ENCODE measurements at places on chromosomes 12 and 14.

GRCh38 chr14:92613008-92613658 lies 99.6 kb downstream of the RIN3 start:
- DNase-seq: peak; percentile 28

DNA sequence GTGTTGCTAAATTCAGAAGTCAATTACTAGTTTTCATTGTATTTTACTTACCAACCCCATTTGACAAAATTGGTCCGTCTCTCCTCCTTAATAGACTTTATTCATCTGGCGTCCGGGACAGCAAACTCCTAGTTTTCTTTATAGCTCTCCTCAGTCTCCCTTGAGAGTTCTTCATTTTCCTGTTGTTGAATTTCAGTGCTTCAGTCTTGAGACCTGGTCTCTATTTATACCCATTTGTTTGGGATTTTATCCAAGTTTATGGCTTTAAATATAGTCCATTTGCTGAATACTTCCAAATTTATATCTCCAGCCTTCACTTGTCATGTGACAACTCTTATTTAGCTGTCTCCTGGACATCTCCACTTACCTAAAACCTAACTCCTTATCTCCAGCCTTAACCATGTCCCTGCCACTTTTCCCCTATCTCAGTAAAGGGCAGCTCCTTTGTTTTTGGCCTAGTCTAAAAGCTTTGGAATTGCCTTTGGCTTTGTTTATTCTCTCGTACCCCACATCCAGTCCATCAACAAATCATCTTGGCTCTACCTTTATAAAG lies 23.5 kb downstream of the KTN1 start:
- no peak for DNase-seq

GRCh38 chr12:66240096-66240820 lies 51.2 kb downstream of the IRAK3 start:
- DNase-seq: no peak

DNA sequence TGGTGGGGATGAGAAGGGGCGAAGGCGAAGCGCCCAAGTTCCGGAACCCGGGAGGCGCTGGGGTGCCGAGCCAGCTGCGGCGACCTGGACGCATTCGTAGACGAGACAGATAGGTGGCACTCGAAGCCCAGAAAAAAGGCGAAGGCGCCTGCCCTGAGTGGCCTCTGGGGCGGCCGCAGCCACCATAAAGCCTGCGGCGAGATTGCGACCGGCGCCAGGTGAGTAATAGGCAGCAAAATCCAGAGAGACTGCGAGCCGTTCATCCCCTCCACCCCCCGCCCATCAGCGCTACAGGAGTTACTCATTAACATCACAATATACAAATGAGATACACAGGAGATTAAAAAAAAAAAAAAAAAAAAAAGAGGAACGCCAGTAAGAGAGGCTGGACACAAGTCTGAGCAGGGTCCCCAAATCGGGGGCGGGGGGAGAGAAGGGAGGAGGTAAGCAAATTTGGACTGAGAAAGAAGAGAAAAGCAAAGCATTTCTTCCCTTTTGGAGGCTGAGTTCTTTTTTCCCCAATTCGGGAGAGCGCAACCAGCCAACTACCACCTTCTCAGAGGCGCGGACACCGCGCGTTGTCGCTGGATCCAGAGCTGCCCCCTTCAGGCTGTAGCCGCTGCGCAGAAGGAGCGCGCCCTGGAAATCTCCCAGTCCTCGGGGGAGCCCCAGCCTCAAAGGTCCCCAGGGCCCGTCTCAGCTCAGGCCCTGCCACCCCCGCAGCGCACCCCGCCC lies 15.7 kb downstream of the TBX3 start:
- no peak for DNase-seq

- no peak for DNase-seq
These were observed 227.4 kb downstream of the NEDD1 start for GRCh38 chr12:97134495-97134894.

DNA sequence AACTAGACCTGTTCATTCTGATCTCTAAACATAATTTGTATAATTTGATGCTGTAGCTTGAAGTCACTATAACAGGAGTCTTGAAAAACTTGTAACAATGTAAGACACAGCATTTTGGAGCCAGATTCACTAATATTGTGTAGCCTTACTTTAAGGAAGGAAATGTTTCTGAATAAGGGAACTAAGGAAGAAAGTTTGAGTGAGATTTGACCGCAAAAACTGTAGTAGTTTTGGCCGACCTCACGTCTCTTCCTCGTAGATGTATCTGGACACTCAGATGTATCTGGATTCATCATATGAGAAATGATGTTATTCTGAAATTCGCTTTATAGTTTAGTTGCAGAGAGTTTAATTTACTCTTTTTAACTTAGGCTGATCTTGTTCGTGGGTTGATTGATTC lies 13.9 kb upstream of the DNAH10 start:
- no peak for DNase-seq

DNA sequence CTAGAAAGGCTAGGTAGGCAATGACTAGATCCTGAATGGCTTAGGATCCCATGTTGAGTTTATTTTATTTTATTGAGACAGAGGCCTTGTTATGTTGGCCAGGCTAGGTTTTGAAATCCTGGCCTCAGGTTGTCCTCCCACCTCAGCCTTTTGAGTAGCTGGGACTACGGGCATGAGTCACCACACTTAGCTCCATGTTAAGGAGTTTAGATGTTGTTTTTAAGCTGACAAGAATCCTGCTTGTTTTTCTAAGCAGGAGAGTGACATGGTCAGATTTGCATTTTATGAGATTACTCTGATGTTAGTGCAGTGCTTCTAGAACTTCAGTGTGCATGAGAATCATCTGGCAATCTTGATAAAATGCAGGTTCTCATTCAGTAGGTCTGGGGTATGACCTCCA lies 14.5 kb downstream of the CCDC198 start:
- DNase-seq: no peak

- no peak for DNase-seq
These were observed 3.1 kb upstream of the WDR89 start for GRCh38 chr14:63644741-63645140.

DNA sequence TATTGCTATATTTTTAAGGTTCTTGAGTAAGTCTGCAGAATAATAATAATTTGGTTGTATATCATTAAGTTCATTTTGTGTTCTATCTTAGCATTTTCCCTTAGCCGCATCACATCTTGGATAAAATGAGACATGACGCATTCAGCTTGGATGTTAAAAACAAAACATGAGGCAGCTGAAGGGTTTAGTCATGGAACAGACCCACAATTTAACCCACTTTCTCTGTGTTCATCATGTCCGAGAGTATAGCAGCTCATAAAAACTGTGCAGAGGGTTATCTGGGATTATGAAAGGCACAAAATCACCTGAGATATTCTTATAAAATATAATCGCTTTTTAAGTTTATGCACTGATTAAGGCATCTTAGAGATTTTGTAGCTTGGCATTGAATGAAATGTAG lies 219.3 kb downstream of the TRHDE start:
- DNase-seq: no peak

DNA sequence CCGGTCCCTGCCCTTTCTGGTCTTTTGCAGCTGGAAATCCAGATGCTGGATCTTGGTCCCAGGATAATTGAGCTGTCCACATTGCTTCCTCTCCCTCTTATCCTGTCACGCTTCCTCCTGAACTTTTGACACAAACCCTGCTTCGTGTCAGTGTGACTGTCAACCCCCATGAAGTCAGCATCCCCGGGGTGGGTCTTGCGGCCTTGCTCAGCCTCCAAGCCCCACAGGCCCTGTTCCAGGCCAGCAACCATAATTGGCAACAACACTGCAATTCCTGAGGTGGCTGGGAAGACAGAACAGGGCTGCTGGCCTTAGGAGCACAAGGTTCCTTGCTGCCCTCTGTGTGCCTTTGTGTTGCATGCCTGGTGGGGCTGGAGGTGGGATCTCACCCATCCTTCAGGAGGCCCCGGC lies 74.9 kb downstream of the NTF3 start:
- no peak for DNase-seq

GRCh38 chr12:103387385-103387784 lies 108.4 kb downstream of the C12orf42 start:
- no peak for DNase-seq

- no peak for DNase-seq
These were observed 1255.4 kb downstream of the LRFN5 start for GRCh38 chr14:42862114-42862513.

- no peak for DNase-seq
These were observed 63.2 kb downstream of the PRIMA1 start for GRCh38 chr14:93725002-93725582.

DNA sequence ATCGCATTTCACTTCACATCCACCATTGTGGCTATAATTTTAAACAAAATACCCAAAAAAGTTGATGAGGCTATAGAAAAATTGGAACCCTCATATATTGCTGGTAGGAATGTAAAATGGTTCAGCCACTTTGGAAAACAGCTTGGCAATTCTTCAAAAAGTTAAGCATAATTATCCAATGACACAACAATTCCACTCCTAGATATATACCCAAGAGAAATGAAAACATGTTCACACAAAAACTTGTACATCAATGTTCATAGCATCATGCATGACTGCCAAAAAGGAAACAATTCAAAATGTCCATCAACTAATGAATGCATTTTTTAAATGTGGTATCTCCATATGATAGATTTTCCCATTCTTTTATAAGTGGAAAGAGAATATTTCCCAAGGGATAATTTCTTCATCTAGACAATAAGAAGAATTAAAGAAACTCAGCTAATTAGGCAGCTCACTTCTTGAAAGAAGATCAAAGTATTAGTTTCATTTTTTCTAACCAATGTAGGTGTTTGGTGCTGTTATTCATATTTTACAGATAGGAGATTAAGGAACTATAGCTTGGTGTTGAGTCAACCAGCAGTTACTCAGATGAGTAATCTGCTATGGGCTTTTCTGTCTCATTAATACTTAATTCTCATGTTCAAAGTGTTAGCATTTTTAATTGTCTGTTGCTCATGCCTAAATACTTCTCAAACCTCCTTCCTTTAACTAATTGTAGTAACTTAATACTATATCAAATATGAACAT lies 32.8 kb downstream of the YEATS4 start:
- DNase-seq: no peak

DNA sequence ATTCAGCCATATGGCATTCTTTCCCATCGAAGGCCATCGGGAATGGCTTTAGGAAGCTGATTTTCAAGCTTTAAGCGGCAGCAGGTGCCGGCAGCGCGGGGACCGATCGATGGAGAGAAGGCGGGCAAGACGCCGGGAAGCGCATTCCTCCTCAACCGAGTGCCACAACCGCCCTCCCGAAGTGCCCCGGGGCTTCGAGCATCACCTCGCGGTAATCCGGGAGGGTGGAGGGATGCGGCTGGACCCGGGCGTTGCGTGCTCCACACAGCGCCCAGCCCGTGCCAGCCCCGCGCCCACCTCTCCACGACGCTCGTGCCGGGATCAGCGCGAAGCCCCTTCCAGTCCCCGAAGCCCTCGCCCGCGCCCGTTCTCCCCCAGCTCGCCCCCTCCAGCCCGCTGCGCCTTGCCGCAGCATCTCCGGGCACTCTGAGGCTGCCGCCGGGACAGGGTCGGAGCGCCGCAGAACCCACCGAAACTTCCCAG lies 3.2 kb downstream of the USP44 start:
- DNase-seq: peak; percentile 8

- no peak for DNase-seq
These were observed 10.8 kb downstream of the GLRX5 start for GRCh38 chr14:95545515-95546168.

DNA sequence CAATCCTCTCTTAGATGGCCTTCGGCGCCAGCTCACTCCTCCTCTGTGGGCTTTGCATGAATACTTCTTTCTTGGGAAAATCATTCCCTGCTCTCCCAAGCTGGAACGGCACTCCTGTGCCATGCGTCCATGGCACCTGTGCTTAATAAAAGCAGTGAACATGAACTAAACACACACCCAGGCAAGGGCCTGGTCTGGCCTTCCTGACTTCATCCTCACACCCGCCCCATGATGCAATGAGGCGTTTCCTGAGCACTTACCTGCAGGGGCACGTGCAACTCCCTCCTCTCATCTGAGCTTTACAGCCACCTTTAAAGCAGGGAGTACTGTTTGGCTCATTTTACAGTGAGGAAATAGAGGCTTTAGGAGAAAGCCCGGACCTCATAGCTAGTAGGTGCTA lies 219.8 kb downstream of the SLC41A2 start:
- DNase-seq: no peak

- peak; percentile 37 for DNase-seq
These were observed 85.1 kb downstream of the BORCS5 start for GRCh38 chr12:12441843-12442461.

DNA sequence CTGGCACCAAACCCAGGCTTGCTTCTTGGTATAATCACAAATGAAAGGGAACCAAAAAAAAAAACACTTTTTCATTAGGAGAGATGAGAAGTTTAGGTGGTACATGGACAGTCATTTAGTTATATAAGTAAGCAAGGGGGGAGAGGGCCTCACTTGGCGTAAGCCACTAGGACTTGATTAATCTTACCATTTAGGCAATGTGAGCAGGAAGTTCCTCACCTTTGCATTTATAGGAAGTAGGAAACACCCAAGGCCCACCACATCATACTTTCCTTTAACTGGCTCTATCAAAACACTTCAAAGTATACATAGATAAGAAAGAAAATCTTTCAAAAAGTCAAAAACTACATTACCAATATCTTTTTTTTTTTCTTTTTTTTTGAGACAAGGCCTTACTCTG lies 6.7 kb upstream of the RPS6KA5 start:
- peak; percentile 19 for DNase-seq

- DNase-seq: no peak
These were observed 35.9 kb downstream of the TESC start for GRCh38 chr12:117063162-117063911.

DNA sequence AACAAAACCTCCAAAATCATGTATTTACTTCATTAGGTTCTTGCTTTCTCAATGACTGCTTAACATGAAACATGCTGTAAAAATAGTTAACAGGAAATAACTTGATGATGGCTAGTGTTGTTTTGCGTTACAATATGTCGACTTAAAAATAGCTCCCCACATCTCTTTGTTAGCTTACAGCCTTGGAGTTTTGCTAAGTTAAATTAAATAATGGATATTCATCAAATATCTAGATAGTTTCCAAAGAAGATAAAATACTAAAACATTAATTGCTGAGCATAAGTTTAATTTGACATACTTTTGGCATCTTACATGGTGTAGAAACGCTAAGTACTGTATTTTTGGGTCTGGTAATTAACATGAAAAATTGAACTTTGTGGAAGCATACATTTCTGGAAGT lies 500.6 kb upstream of the NOVA1 start:
- no peak for DNase-seq

DNA sequence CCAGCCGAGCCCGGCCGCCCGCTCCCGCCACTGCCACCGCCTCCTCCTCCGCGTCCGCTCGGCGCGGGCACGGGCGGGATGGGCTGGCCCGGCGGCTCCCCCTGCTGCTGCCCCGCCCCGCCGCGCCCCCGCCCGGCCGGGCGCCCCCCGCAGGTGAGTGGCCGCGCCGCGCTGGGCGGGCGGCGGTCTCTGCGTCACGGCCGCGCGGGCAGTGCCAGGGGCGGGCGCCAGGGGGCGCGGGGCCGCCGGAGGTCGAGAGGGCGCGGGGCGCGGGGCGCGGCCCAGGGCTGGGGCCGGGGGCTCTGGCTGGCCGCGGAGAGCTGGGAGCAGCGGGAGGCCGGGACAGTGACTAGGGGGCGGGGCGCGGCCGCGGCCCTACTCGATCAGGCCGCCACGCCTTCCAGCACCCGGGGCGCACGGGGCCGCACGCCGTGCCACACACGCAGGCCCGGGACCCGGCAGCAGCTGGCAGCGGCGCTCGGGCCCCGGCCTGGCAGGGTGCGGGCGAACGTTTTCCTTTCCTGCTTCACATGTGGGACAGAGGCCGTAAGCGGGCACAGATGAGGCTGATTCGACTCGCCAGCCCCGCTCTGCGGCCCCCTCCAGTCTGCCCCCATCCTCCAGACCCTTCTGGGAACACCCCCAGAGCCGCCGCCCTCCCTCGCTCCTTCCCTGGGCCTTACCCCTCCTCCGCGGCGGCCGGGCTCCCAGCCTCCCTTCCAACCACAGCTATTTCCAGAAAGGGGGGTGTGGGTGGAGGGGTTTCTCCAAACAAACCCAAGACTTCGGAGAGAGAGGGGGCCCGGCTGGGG lies 2.4 kb upstream of the TNS2 start:
- peak; percentile 58 for DNase-seq
